ENCODE measurements at places on chromosomes 11 and 22.

DNA sequence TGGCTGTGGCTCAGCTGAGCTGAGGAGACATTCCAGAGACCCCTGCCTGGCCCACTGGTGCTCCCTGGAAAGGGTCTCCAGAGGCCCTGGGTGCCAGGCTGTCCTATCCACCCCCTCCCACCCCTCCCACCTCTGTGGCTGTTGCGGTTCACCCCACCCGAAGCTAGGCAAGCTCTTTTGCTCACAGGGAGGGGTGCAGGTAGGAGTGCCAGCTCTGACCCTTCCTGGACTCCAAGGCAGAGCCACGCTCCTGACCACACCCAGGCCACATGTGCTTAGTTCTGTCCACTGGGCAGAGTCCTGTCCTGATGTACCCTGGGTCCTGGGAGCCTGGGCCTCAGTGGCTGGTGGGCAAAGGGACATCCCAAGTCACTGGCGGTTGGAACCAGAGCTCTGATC lies 16.4 kb downstream of the IL17REL start:
- DNase-seq, result no peak

DNA sequence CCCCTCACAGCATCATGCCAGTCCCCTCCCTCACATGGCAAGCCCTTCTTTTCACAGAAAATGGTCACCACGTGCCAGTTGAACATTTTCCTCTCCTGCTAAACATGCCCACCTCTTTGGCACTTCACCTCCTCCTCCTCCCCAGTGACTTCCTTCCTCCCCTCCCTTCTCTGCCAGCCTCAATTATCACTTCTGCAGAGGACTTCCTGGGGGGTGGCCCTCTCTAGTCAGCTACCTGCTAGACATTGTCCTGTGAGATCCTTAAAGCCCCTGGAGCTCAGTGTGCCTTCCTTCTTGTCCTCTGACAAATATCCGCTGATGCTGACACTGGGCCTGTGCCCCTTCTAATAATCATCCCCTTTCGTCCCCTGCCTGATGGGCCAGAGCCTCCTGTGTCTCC lies 43.2 kb upstream of the E2F8 start:
- DNase-seq, result no peak

DNA sequence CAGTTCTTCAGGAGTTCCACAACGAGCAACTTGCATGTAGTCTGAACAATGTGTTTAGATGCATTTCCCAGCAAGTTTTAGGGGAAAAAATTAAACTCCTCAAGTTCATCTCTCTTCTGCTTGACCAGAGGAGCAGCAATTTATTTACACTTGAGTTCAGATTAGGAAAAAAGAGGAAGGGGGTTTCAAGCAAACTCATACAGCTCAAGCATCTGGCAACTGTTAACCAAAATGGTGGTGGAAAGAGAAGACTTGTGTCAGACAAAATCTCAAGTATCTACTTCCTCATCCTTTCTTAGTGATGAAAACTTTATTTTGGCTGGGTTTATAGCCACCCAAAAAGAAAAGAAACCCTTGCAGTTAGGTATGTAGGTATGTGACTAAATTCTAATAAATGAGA lies 29.1 kb upstream of the PICALM start:
- no peak for DNase-seq

DNA sequence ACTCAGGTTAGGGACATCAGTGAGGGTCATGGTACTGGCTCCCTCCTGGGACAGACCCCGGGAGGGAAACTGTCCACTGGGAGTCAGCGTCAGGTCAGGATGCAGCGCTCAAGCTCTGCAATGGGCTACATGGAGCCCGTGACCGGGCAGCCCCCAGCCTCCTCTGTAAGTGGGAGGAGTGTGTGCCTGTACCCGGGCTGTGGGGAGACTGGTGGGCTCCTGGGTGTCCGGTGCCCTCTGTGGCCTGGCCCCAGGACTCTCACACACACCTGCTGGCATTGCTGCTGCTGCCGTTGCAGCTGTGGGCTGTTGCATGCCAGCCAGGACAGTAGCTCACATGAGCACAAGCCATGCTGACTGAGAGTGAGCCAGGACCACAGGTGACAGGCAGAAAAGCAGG lies 630.3 kb downstream of the TBC1D22A start:
- no peak for DNase-seq

- no peak for DNase-seq
Measured at GRCh38 chr11:118841469-118842242, 42.0 kb upstream of the CXCR5 start.

- no peak for DNase-seq
Measured at GRCh38 chr22:27323661-27324060, 477.9 kb downstream of the MN1 start.

GRCh38 chr22:39658367-39658766 lies 87.8 kb downstream of the CACNA1I start:
- no peak for DNase-seq

DNA sequence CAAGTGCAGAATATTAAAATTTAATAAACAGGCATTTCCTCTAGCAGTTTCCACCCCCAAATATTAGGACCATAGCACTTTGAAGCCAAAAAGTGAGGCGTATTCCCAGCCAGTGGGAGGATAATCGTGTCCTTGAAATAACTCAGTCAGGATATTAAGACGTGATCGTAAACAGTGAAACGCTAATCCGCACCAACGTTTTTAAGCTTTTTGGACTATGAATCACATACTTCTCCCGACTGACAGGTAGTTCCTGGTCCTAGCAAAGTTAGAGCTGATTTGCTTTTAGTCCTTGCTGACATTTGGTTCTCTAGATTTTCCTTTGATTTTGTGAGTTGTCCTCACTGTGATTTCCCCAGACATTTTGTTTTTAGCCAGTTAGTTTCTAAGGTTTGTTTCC lies 197.1 kb upstream of the ARHGAP20 start:
- no peak for DNase-seq

GRCh38 chr11:130071211-130071712 lies 1.6 kb downstream of the APLP2 start:
- no peak for DNase-seq

- no peak for DNase-seq
Measured at GRCh38 chr11:21897752-21898151, 295.1 kb upstream of the ANO5 start.

- no peak for DNase-seq
Measured at GRCh38 chr11:93024369-93024768, 54.9 kb downstream of the MTNR1B start.

Data from stimulated activated CD4-positive, alpha-beta T cell treated with anti-CD3 and anti-CD28 coated beads, Interleukin-15, amount 100 ng/mL, for 48 hours (primary cell).